ENCODE measurements at places on chromosomes 12 and 14.

- no peak for DNase-seq
- no peak overlapping the region for H3K4me3 ChIP-seq
- H3K27ac ChIP-seq, result no peak overlapping the region
- H3K4me1 ChIP-seq, result no peaks in the 10 kb centered on the region
- H3K36me3 ChIP-seq, result no peaks in the 10 kb centered on the region
Measured at GRCh38 chr12:124774054-124774461, 89.6 kb downstream of the SCARB1 start.

- H3K27ac ChIP-seq, result no peak overlapping the region
Measured at GRCh38 chr14:23881282-23881681, 72.3 kb upstream of the DHRS4 start.

DNA sequence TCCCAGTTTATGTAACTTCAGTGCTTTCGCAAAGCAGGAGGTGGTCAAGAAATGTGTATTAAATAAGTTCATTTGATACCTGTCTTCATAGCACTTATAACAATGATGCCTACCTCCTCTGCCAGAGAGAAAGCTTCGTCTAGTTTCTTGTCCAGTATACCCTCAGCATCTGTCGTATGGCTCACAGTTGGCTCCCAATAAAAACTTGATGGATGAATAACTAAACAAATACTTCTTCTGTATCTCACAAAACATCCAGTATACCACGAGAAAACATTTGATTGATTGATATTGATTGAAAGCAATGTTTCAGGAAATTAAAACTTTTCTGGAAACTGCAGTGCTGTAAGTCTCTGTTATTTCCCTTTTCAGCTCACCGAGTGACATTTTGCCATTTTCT lies 26.9 kb upstream of the PTGDR start:
- H3K27ac ChIP-seq, result no peak overlapping the region
- H3K4me1 ChIP-seq, result no peaks in the 10 kb centered on the region

- no peak overlapping the region for H3K4me3 ChIP-seq
- peak overlapping the region; percentile 17 for H3K27ac ChIP-seq
- peaks cover 49% of the 10 kb centered on the region for H3K4me1 ChIP-seq
- H3K36me3 ChIP-seq, result peaks cover 6% of the 10 kb centered on the region
- no peaks in the 10 kb centered on the region for H3K27me3 ChIP-seq
Measured at GRCh38 chr12:6771091-6771495, 1.2 kb upstream of the LAG3 start.

- no peak for DNase-seq
- no peaks in the 10 kb centered on the region for H3K4me1 ChIP-seq
- H3K4me3 ChIP-seq, result no peak overlapping the region
- H3K27ac ChIP-seq, result no peak overlapping the region
- H3K36me3 ChIP-seq, result no peaks in the 10 kb centered on the region
Measured at GRCh38 chr12:25715102-25715501, 162.0 kb upstream of the LMNTD1 start.

- H3K4me3 ChIP-seq, result no peak overlapping the region
- H3K27ac ChIP-seq, result no peak overlapping the region
- no peaks in the 10 kb centered on the region for H3K27me3 ChIP-seq
- DNase-seq, result no peak
- no peaks in the 10 kb centered on the region for H3K36me3 ChIP-seq
- H3K4me1 ChIP-seq, result no peaks in the 10 kb centered on the region
Measured at GRCh38 chr12:109695416-109695815, 18.2 kb upstream of the FAM222A start.

- H3K27ac ChIP-seq, result no peak overlapping the region
- no peak overlapping the region for H3K4me3 ChIP-seq
- no peak for DNase-seq
- H3K36me3 ChIP-seq, result no peaks in the 10 kb centered on the region
- no peaks in the 10 kb centered on the region for H3K27me3 ChIP-seq
- H3K4me1 ChIP-seq, result no peaks in the 10 kb centered on the region
Measured at GRCh38 chr14:63960926-63961567, 108.2 kb downstream of the SYNE2 start.

GRCh38 chr14:89418976-89419375 lies 1.9 kb upstream of the FOXN3 start:
- H3K36me3 ChIP-seq, result no peaks in the 10 kb centered on the region
- no peak for DNase-seq
- peaks cover 3% of the 10 kb centered on the region for H3K4me1 ChIP-seq
- H3K27ac ChIP-seq, result peak overlapping the region; percentile 99
- H3K27me3 ChIP-seq, result no peaks in the 10 kb centered on the region
- H3K4me3 ChIP-seq, result no peak overlapping the region

DNA sequence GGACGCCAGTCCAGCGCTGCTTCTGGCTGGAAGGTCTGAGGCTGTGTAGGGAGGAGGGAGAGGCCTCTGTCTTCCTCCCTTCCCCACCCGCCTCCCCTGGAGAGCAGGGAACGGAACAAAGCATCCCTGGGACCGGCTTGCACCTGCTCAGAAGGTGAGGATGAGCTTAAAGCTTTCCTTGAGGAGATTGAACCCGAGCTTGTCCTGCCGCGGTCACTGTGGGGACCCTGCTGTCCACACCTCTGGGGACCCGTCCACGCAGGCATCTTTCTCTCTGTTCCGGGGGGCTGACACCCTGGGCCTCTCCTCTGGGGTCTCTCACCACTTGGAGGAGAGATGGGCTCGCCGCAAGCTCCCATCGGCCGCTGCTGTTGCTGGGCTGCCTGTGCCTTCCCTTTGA lies 33.2 kb upstream of the SFSWAP start:
- H3K36me3 ChIP-seq, result no peaks in the 10 kb centered on the region
- H3K4me1 ChIP-seq, result no peaks in the 10 kb centered on the region
- no peak overlapping the region for H3K4me3 ChIP-seq
- DNase-seq, result no peak
- H3K27ac ChIP-seq, result no peak overlapping the region
- H3K27me3 ChIP-seq, result no peaks in the 10 kb centered on the region

DNA sequence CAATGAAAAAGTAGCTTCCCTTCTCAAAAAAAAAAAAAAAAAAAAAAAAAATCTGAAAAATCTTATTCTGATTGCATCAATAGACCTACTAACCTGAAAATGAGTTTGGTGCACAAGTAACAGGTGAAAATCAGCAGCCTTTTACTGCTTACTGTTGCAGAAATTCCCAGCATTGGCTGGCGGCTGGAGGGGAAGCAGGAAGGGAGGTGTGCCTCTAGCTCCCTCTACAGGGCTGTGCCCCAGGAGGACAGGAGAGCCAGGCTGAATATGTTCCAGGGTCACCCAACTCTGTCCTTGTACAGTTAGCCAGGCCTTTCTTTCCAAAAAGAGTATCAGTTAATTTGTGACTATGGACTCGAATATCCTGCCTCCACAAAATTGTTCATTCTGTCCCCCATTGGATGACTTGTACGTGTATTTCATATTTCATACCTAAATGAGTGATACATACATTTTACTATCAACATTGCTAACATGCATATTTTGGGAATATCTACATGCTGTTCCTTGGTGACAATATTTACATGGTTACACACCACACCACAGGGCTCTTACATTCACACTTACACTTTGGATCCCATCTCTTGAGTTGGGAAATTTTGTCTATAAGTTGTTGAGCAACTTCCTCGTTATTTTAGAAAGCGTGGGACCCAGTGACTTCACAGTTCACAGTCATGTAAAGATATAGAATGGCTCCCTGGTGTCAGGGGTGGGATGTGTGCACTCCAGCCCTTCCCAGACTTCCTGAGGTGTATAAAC lies 124.8 kb downstream of the SAMD4A start:
- no peaks in the 10 kb centered on the region for H3K27me3 ChIP-seq
- H3K27ac ChIP-seq, result peak overlapping the region; percentile 86
- peak; percentile 86 for DNase-seq
- H3K36me3 ChIP-seq, result no peaks in the 10 kb centered on the region
- H3K4me1 ChIP-seq, result no peaks in the 10 kb centered on the region

DNA sequence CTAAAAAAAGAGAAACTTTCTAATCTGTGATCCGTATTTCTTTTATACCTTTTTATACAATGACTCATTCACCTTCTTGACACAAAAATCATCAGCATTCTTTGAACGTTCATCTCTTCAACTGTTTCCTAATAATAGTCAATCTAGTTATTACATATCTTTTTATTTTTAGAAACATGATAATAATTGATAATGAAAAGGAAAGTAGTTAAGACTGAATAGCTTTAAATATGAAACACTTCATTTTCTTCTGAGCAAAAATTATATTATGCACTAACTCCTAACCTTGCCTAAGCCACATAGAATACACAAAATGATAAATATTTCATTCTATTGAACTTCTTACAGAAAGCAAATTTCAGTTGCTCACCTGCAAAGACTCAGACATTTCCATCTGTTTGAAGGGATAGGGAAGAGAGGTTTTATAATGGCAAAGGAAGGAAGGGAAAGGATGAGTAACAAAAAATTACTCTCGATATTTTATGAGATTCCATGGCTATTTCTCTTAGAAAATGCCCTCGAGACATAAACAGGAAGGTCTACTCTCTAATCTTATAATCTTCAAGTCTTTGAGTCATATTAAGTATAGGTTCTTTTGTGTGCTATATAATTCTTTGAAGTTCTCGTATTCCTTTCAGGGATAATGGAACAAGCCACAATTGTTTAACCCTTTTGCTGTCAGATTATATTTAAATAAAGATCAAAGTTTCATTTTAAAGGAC lies 7.5 kb upstream of the KLHL42 start:
- H3K27me3 ChIP-seq, result no peaks in the 10 kb centered on the region
- H3K27ac ChIP-seq, result no peak overlapping the region
- DNase-seq, result no peak
- no peaks in the 10 kb centered on the region for H3K36me3 ChIP-seq
- no peaks in the 10 kb centered on the region for H3K4me1 ChIP-seq

GRCh38 chr14:32494609-32495434 lies 165.7 kb downstream of the AKAP6 start:
- H3K27me3 ChIP-seq, result no peaks in the 10 kb centered on the region
- H3K36me3 ChIP-seq, result no peaks in the 10 kb centered on the region
- peak overlapping the region; percentile 88 for H3K27ac ChIP-seq
- peak overlapping the region; percentile 45 for H3K4me3 ChIP-seq

- no peak for DNase-seq
- H3K27me3 ChIP-seq, result no peaks in the 10 kb centered on the region
- H3K4me3 ChIP-seq, result peak overlapping the region; percentile 61
- H3K4me1 ChIP-seq, result no peaks in the 10 kb centered on the region
Measured at GRCh38 chr14:23406244-23406643, 1.8 kb downstream of the MYH6 start.

DNA sequence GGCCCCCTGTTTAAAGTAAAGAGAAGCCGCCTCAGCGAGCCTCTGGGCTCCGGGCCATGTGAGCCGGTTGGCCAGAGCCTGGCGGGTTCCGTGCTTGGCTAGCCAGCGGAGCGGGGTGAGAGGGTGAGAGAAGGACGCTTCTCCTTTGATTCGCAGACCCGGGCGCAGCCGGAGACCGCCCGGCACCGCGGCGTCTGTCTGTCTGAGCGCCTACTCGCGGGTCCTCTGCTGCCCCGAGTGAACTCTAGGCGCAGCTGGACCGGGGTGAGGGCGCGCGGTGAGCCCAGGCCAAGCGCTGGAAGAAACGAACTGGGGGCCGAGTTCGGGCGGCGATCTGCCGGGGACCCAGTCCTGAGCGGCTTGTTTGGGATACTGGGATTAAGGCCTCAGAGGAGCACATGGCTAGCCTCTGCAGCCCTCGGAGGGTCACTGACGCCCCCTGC lies 41.4 kb upstream of the TBX5 start:
- H3K27me3 ChIP-seq, result no peaks in the 10 kb centered on the region
- peak overlapping the region; percentile 94 for H3K27ac ChIP-seq
- peaks cover 45% of the 10 kb centered on the region for H3K36me3 ChIP-seq
- no peak for DNase-seq

GRCh38 chr12:45232146-45232755 lies 16.4 kb downstream of the ANO6 start:
- DNase-seq, result no peak
- no peak overlapping the region for H3K4me3 ChIP-seq
- H3K27ac ChIP-seq, result peak overlapping the region; percentile 89
- no peaks in the 10 kb centered on the region for H3K36me3 ChIP-seq
- no peaks in the 10 kb centered on the region for H3K27me3 ChIP-seq

- no peak overlapping the region for H3K27ac ChIP-seq
- DNase-seq, result no peak
- no peaks in the 10 kb centered on the region for H3K27me3 ChIP-seq
- H3K36me3 ChIP-seq, result no peaks in the 10 kb centered on the region
- H3K4me3 ChIP-seq, result no peak overlapping the region
- no peaks in the 10 kb centered on the region for H3K4me1 ChIP-seq
Measured at GRCh38 chr12:64256166-64256800, 34.2 kb upstream of the KICS2 start.

GRCh38 chr14:94103554-94104150 lies 6.9 kb upstream of the IFI27 start:
- H3K4me1 ChIP-seq, result no peaks in the 10 kb centered on the region
- no peak overlapping the region for H3K4me3 ChIP-seq
- H3K27ac ChIP-seq, result no peak overlapping the region

DNA sequence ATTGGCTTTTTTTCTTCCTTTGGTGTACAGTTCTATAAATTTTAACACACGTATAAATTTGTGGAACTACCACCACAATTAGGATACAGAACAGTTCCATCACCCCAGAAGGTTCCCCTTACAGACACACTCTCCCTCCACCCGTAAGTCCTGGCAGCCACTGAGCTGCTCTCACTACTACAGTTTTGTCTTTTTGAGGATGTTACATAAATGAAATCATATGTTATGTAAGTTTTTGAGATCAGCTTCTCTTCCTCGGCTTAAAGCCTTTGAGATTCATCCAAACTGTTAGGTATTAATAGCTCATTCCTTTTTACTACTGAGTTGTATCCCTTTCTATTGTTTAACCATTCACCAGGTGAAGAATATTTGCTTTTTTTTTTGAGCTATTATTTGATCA lies 74.3 kb upstream of the SLC24A4 start:
- no peaks in the 10 kb centered on the region for H3K27me3 ChIP-seq
- no peaks in the 10 kb centered on the region for H3K4me1 ChIP-seq
- H3K36me3 ChIP-seq, result no peaks in the 10 kb centered on the region
- no peak overlapping the region for H3K4me3 ChIP-seq
- no peak overlapping the region for H3K27ac ChIP-seq

- H3K27me3 ChIP-seq, result peaks cover 50% of the 10 kb centered on the region
- no peaks in the 10 kb centered on the region for H3K4me1 ChIP-seq
- no peak overlapping the region for H3K27ac ChIP-seq
- H3K4me3 ChIP-seq, result no peak overlapping the region
- no peak for DNase-seq
- H3K36me3 ChIP-seq, result no peaks in the 10 kb centered on the region
Measured at GRCh38 chr12:54010972-54011664, 2.3 kb downstream of the HOXC8 start.

GRCh38 chr14:100593751-100594624 lies 6.8 kb upstream of the BEGAIN start:
- DNase-seq, result no peak
- no peak overlapping the region for H3K27ac ChIP-seq
- no peak overlapping the region for H3K4me3 ChIP-seq
- no peaks in the 10 kb centered on the region for H3K4me1 ChIP-seq
- H3K36me3 ChIP-seq, result no peaks in the 10 kb centered on the region

GRCh38 chr14:72513346-72513745 lies 380.6 kb downstream of the DPF3 start:
- no peak overlapping the region for H3K27ac ChIP-seq
- no peaks in the 10 kb centered on the region for H3K4me1 ChIP-seq
- H3K27me3 ChIP-seq, result no peaks in the 10 kb centered on the region
- peak; percentile 16 for DNase-seq

DNA sequence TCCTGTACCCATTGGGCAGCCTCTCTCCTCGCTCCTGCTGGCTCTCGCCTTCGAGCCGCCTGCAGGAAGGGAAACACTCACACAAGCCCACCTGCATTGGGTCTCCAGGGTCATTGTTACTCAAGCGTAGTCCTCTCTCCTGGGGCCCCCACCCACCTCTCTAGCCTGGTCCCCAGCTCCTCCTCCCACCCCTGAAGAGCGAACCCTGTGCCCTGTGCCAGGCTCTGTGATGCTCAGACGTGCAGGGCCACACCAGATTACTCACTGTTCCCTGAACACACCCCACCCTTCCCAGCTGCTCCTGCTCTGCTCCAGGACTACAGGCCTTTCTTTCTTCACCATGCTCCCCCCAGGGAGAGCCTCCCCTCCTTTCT lies 88.1 kb downstream of the NINJ2 start:
- no peak overlapping the region for H3K4me3 ChIP-seq
- no peaks in the 10 kb centered on the region for H3K4me1 ChIP-seq
- DNase-seq, result no peak
- H3K27ac ChIP-seq, result peak overlapping the region; percentile 75
